ENCODE measurements at places on chromosomes 3 and 15. TPM values are rescaled to one million over a fixed set of nuclear protein-coding genes. Genes with fewer than 3 reads are reported as not detected.

The SPATA12 gene
- total RNA-seq = not detected

The NSMCE3 gene
- total RNA-seq = 11.4 TPM

The CD86 gene
- total RNA-seq = not detected

The ARPP21 gene
- total RNA-seq = not detected

The ERC2 gene
- total RNA-seq = not detected

The MUC4 gene
- total RNA-seq = not detected

The MITF gene
- total RNA-seq = 36.1 TPM

The THPO gene
- not detected for total RNA-seq

The ITPR1 gene
- total RNA-seq = 6.5 TPM

The SI gene
- not detected for total RNA-seq

The GOLGA8J gene
- not detected for total RNA-seq

The SENP8 gene
- total RNA-seq = 4.5 TPM

The TXNRD3 gene
- total RNA-seq = 8.0 TPM

The PTPRG gene
- total RNA-seq = 31.7 TPM

The MKRN3 gene
- total RNA-seq = not detected

The PP2D1 gene
- not detected for total RNA-seq

The GRAMD2A gene
- not detected for total RNA-seq

The CYP8B1 gene
- not detected for total RNA-seq

The OR5K2 gene
- not detected for total RNA-seq

The GRK7 gene
- total RNA-seq = not detected

The CD276 gene
- 114 TPM for total RNA-seq

The GPR62 gene
- total RNA-seq = not detected

The SNX22 gene
- 0.20 TPM for total RNA-seq

The PRSS50 gene
- not detected for total RNA-seq

The DNAJC19 gene
- total RNA-seq = 43.1 TPM

The CIB2 gene
- 1.8 TPM for total RNA-seq

The IGSF11 gene
- total RNA-seq = not detected

The LEKR1 gene
- 0.64 TPM for total RNA-seq

The CDHR4 gene
- total RNA-seq = not detected

The PSMD6 gene
- 114 TPM for total RNA-seq

The SLC24A5 gene
- not detected for total RNA-seq

The PARP15 gene
- not detected for total RNA-seq

The TGM4 gene
- total RNA-seq = not detected

The NDN gene
- not detected for total RNA-seq

The SAXO2 gene
- 1.1 TPM for total RNA-seq

The TRIM59 gene
- 39.0 TPM for total RNA-seq

The NANOGP8 gene
- total RNA-seq = not detected

The SHC4 gene
- 2.5 TPM for total RNA-seq

The SLC2A2 gene
- total RNA-seq = not detected

The CD80 gene
- total RNA-seq = not detected

The ARGFX gene
- not detected for total RNA-seq

The STARD5 gene
- 3.4 TPM for total RNA-seq
